ENCODE measurements at places on chromosomes 2 and 18.
A peak's percentile ranks its signal among the peaks of the same experiment; 100 is the strongest.

- no peak for DNase-seq
Observed at GRCh38 chr2:235113854-235114253, 162.0 kb downstream of the SH3BP4 start.

DNA sequence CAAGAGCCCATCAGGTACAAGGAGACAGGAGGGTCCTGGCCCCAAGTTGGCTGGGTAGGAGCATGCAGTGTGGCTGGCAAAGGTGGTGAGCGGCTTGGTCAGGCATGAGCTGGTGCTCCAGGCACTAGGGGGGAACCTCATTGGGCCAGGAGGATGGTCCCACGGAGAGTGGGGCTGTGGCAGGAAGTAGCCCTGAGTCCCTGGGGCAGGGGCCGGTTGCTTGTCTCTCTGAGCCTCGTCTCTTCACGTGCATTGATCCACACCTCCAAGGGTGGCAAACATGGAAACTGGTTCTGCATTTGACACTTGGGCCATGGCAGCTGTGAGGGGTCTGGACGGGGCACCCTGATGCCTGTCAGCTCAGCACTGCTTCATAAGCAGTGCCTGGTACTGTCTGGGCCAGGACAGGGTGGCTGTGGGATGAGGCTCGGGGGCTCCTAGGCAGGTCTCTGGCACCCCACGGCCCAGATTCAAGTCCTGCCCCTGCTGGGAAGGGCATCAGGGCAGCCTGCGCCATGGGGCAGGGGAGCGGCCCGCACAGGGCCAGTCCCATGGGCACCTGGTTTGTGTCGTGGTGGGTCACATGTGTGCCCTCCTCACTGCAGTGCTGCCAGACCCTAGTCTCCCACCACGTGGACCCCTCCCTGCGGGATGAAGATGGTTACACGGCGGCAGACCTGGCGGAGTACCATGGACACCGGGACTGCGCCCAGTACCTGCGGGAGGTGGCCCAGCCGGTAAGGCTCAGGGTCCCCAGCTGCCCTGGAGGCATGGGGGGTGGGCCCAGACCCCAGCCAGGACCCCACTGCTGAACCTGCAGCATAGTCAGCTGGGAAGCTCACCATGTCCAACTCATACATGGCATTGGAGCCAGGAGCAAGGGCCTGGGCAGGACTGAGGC lies 16.4 kb downstream of the ESPNL start:
- peak; percentile 1 for DNase-seq

- peak; percentile 61 for DNase-seq
Observed at GRCh38 chr2:42493468-42494354, at the start of gene KCNG3. Gene KCNG3 (minus strand): TSS chr2:42493982. CDS start chr2:42493501, 481 bp downstream.

- no peak for DNase-seq
Observed at GRCh38 chr18:55381277-55381676, 206.7 kb downstream of the TCF4 start.

GRCh38 chr2:152693033-152693432 lies 24.2 kb downstream of the PRPF40A start:
- no peak for DNase-seq

- DNase-seq, result no peak
Observed at GRCh38 chr2:216538538-216538937, 39.9 kb downstream of the RPL37A start.

Data from T-helper 17 cell (primary cell).